Activated T-cell treated with anti-CD3 and anti-CD28 coated beads, Interleukin-2, amount 50 U/mL, for 48 hours (primary cell): ENCODE measurements at places on chromosomes 6 and 20.

- DNase-seq, result no peak
These were observed 5.4 kb upstream of the DOK5 start for GRCh38 chr20:54469952-54470351.

- no peak for DNase-seq
These were observed 22.6 kb upstream of the PREX1 start for GRCh38 chr20:48850257-48850976.

- DNase-seq, result peak; percentile 25
These were observed 123.4 kb downstream of the LY86 start for GRCh38 chr6:6711832-6712448.

GRCh38 chr6:99195986-99196655 lies 153.4 kb downstream of the FAXC start:
- DNase-seq, result no peak

- DNase-seq, result no peak
These were observed 102.0 kb upstream of the TENT5A start for GRCh38 chr6:81854474-81854873.

DNA sequence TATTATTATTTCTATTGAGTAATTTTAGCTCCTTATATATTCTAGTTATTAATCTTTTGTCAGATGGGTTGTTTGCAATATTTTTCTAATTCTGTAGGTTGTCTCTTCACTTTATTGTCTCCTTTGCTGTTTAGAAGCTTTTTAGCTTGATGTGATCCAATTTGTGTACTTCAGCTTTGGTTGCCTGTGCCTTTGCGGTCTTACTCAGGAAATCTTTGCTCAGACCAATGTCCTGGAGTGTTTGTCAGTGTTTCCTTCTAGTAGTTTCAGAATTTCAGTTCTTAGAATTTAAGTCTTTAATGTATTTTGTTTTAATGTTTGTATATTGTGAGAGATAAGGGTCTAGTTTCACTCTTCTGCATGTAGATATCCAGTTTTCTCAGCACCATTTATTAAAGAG lies 916.0 kb upstream of the EYS start:
- DNase-seq, result no peak

DNA sequence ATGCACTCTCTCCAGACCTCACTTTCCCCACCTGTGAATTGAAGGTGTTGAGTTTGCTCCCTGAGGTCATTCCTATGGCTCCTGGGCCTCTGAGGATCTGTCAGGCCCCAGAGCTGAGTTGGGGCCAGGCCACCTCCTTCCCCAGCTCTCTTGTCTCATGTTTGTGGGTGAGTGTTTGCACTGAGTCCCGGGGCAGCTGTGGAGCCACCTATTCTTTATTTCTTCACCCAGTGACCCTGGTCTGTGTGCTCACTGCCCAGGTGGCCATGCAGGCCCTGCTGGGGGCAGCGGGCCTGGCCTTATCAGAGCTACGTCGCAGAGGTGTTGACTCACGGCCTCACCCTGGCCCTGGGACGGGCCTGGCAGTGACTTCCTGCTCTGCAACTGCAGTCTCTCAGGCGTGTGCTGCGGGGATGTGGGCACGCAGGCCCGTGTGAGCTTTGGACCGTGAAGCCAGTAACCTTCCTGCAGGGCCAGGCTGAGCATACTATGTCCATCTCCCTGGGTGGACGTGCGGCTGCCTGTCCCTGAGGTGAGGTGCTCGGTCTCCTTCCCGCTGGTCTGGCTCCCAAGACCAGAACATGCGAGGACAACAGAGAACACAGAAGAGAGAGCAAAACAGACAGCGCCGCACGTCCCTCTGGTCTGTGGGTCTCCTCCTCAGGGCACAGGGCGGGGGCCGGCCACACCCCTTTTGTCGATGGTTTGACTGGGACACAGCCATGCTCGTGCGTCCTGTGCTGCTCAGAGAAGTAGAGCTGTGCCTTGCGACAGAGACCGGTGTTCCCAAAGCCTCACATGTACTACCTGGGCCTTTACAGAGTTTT lies 12.1 kb downstream of the TMEM181 start:
- DNase-seq, result no peak

GRCh38 chr20:16624106-16624505 lies 50.9 kb upstream of the KIF16B start:
- no peak for DNase-seq

- DNase-seq, result no peak
These were observed 15.6 kb upstream of the DAAM2 start for GRCh38 chr6:39776581-39776980.

DNA sequence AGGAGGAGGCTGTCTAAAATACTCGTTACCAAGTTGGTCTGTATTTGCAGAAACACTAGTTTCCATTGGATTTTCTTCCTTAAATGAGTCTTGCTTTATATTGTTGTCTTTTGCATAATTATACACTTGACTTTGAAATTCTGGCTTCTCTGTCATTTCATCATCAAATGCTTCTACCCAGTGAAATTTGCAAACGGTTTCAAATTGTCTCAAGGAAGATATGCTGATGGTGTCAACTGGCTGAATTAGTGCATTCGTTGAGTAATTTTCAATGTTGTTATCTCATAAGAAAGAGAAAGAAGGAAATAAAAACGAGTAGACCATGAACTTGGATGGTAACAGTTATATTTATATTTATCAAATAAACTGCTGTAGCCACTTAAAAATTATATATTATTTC lies 10.8 kb downstream of the CAGE1 start:
- DNase-seq, result no peak

GRCh38 chr6:34104186-34104585 lies 41.7 kb downstream of the GRM4 start:
- DNase-seq, result no peak

DNA sequence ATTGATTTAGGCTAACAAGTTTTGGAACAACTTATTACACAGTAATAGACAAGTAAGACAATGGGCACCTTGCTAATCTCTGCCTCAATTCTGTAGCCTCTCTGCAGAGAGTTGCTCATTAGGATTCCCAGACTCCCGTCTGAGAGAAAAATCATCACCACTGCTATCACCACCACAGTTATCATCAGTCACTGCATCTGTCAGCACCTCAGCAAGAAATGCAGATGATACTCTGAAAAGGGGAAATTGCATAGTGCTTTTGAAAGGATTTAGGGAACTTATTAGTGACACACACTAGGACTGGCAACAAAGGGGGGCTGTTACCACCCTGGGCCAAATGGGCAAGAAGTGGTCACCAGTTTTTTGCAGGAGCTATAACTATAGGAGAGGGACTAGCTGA lies 39.9 kb downstream of the FOXA2 start:
- no peak for DNase-seq

DNA sequence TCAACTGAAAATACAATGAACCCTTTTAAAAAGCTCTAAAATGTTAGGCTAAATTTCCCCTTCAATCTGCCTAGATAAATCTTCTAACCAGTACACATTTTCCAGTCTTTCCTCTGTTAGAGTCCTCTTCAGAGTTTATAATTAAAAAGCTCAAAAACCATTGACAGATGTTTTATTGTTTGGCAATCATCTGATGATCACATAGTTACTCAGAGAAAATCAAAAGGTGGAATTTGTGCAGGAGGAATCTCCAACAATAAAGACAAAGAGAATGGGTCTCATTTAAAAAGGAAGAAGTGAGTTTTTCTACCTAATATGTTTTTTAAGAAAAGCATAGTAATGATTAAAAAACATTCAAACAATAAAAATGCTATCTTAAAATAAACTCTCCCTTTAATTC lies 3.1 kb downstream of the TRAPPC3L start:
- DNase-seq, result no peak

GRCh38 chr6:34412016-34412415 lies 13.9 kb downstream of the RPS10 start:
- DNase-seq, result no peak

- no peak for DNase-seq
These were observed 49.5 kb upstream of the B4GALT5 start for GRCh38 chr20:49762940-49763766.

- DNase-seq, result no peak
These were observed 72.1 kb downstream of the CBFA2T2 start for GRCh38 chr20:33561692-33562601.

DNA sequence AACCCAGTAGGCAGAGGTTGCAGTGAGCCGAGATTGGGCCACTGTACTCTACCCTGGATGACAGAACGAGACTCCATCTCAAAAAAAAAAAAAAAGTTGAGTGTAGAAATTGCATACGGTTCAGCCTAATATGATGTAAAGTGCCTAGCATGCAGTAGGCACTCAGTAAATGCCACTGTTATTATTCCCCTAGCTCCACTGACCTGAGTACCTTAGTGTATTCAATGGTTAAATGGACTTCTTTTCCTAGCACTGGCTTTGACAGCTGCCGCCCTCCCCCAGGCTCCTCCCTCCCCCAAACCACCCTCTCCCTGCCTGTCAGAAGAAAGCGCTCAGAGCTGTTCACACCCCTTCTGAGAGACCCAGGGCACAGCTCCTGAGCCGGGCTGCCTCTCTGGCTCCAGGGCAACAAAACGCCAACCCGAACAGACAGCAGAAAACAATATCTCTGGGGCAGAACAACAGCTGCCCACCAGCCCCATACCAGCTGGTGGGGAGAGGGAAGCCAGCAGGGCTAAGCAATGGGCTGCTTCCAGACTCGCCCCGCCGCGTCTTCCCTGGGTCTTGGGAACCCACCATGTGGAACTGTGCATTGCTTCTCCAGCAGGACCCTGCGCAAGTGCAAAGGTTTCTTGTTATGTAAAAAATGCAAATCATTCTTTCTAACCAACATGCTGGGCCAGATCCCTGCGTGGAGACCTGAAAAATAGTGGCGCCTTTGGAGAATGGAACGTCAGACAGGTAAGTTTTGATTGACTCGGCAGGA lies 4.5 kb downstream of the CPNE5 start:
- no peak for DNase-seq

GRCh38 chr6:132443206-132443605 lies 41.9 kb upstream of the MOXD1 start:
- no peak for DNase-seq

DNA sequence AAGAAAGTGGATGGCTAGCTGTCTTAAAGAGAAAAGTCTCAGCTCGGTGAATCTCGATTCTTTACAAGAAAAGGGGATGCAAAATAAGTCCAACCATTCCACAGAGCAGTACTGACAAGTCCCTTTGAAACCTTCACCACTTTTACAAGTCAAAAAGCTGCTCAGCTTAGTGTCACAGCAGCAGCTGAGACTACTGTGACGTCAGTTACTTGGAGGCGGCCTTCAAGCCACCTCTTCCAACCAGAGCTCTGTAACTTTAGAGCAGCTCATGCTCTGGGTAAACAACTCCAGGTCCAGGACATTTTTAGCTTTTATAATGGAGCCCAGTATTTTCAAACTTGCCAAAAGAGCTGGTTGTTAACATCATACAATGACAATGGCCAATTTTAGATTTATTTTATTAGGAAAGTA lies at the start of gene KIAA0408:
TSS of gene KIAA0408 (minus strand) at position 159 of the 411 bp plus-strand sequence. CDS start 5,408 bp downstream, outside the sequence.
- DNase-seq, result no peak

- no peak for DNase-seq
These were observed 262.3 kb downstream of the CDH4 start for GRCh38 chr20:61514396-61514795.

- peak; percentile 17 for DNase-seq
These were observed 920 bp downstream of the GJA1 start for GRCh38 chr6:121436274-121436857.

GRCh38 chr20:11051136-11051535 lies 377.3 kb upstream of the JAG1 start:
- no peak for DNase-seq

GRCh38 chr6:54898767-54899166 lies 52.2 kb downstream of the FAM83B start:
- DNase-seq, result no peak

- DNase-seq, result no peak
These were observed 22.9 kb upstream of the PYGB start for GRCh38 chr20:25224941-25225340.

- DNase-seq, result no peak
These were observed 82.8 kb upstream of the CDYL start for GRCh38 chr6:4693173-4693970.

DNA sequence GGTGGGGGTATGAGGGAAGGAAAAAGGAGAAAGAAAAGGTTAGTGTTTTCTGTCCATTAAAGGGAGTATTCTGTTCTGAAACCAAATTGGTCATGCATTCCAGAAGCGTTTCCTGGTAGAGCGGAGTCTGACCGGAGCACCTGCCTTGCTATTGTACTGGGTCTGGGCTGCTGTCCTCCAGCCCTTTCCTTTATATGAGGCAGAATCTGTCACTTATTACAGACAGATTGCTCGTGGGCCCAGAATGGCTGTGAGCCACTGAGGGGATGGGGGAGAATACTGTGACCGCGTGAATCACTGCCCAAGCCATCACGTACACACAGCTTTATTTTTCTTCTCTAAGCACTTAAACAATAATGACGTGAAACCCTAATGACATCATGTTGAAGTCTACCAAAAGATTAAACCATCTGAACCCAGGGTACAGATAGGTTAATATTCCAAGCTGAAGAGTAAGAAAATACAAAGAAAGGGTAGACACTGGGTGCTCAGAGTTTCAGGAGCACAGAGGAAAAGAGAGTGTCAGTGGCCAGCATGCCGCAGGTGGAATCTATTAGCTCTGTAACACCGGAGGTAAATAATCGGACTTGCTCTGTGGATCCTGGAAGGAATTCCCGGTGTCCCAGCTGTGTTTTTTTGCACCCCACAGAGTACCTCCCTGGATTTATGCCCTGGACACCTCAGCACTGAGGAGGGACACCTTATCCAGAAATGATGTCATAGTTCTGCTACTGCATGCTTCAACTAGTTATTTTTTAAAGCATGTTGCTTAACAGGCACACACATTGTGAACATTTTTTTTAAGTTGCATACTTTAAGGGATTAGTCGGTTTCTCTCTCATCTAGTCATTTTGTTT lies 573.3 kb downstream of the PKHD1 start:
- no peak for DNase-seq

GRCh38 chr6:166637812-166638572 lies 10.9 kb upstream of the RPS6KA2 start:
- DNase-seq, result no peak

GRCh38 chr6:104462811-104463599 lies 396.7 kb downstream of the HACE1 start:
- DNase-seq, result no peak

- DNase-seq, result no peak
These were observed 199.0 kb downstream of the SOD2 start for GRCh38 chr6:159493898-159494585.

DNA sequence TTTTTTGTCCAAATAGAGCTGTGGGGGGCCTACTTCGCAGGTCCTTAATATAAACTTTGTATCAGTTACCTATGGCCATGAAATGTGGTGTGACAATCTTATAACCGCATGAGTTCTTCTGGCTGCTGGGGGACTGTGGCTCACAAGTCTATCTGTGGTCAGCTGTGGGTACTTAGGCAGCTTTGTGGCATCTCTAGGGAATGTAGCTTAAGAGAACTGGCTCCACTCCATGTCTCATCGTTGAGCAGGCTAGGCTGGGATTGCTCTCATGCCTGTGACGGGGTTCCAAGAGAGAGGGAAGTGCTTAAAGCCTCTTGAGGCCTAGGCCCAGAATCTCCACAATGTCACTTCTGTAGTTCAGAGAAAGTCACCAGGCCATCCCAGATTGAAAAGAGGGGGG lies 140.5 kb downstream of the BTBD3 start:
- no peak for DNase-seq

- no peak for DNase-seq
These were observed 26.7 kb downstream of the SAYSD1 start for GRCh38 chr6:39088331-39088730.

GRCh38 chr20:62507323-62507722 lies 31.5 kb upstream of the GATA5 start:
- no peak for DNase-seq
